Calu3 (cell line): ENCODE measurements at places on chromosomes 7 and 10.

DNA sequence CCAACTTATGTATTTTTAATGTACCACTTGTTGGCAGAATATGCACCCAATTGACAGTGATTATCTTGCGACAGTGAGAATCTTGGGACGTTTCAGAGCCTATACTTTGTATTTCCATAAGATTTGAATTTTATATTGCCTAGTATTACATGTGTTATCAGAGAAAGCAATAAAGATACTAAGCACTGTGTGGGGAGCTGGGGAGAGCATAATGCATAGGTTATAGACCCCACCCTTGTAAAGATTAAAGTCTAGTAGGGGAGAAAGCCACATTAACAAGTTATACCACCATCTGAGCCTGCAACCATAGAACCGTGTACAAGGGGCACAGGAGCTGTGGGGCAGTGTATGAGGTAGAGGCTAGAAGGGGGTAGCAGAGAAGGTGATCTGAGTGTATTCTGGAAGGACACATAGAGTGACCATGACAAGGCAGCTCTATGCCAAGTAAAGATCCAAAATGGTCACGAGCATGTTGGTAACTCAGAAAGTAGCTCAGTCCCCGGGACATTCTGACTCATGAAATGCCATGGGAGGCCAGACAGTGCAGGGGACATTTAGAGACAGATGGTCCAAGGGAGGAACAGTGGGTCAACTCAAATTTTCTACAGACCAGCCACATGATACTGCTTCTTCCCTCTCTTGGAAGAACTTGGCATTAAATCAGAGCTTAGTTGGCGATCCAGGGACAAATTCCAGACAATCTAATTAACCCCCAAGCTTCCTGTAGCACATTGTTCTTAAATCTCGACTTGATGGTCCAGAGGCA, 84.5 kb downstream of the ADRA2A start:
- no peak for DNase-seq

DNA sequence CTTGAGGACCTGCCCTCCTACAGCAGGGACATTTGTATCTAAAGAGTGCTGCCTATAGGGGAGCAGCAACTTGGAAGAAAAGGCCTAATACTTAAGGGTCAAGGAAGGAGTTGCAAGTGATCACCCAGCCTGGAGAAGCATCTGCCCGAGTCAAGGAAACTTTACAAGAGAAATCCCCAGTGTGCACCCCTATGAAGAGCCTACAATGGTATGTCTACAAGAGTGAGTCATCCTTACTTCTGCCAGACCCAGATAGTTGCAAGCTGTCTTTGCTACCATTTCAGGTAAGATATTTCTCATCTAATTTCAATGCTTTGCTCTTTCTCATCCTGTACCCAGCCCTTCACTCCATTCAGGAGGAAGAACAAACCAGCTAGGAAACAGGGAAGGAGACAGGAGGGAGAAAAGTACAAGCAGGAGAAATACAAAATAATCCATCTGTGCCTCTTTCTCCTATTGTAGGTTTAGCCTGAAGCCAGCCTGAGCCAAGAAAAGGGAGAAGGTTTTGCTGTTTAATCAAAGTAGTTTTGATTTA, 34.4 kb upstream of the AGR3 start:
- peak; percentile 50 for DNase-seq

DNA sequence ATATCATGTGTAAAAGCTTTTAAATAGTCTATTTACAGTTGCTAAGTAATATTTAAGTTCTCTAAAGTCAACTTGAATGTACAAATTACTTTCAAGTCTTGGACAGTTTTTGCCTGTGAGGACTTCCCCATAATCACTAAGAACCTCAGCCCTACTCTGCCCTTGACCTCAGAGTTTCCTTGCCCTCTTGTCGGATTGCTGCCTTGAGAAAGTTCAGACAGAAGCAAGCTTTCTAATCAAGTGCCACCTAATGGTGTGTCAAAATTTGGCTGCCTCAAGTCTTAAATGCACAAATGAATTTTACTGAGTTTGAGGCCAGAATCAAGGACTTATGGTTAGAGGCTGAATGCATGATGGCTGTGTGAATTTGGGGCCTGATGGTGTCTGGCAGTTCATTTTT, 88.3 kb upstream of the KAT6B start:
- DNase-seq, result no peak

DNA sequence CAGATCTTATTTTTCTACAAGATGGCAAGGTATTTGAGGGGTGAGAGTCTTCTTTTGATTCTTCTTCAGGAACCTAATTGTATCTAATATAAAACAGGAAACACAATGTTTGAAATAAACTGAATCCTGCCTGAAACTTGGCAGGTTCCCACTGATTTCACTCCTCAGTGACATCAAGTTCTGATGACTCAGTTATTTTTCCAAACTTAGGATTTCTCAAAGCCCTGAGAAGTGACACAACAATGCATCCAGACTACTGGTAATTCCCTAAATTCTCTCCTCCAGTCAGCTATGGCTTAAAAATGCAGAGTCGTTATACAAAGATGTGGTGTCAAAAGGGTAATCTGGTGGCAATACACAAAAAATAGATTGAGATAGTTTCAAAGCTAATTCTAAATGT, 80.9 kb downstream of the ABLIM1 start:
- no peak for DNase-seq

- no peak for DNase-seq
Measured at GRCh38 chr7:148060724-148061123, 529.8 kb upstream of the C7orf33 start.
